ENCODE measurements at places on chromosomes 1 and 21. TPM values are rescaled to one million over a fixed set of nuclear protein-coding genes. Genes with fewer than 3 reads are reported as not detected.

The DCST1 gene
- total RNA-seq: not detected

DNA sequence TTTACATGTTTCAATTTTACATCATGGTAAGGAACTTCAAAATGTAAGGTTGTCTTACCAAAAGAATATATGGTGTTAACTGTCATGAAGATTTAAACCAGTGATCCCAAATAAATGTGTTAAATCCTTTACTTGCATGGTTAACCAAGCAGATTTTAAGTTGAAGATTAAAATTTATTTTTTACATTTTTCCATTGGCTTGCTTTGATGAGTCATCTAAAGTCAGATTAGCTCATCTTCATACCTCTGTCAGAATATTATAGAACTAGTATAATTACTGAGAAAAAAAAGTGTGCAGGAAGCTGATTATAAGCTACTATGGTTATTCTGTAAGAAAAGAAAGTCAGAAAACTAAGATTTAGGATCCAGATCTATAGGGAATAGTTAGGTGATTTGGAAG, 95.3 kb upstream of the DPH5 start:
- peaks cover 3% of the 10 kb centered on the region for H3K36me3 ChIP-seq
- H3K4me3 ChIP-seq: no peak overlapping the region
- H3K27ac ChIP-seq: no peak overlapping the region
- DNase-seq: no peak
- H3K4me1 ChIP-seq: peaks cover 28% of the 10 kb centered on the region

- H3K36me3 ChIP-seq: no peaks in the 10 kb centered on the region
- H3K4me3 ChIP-seq: no peak overlapping the region
- H3K4me1 ChIP-seq: no peaks in the 10 kb centered on the region
- no peak overlapping the region for H3K27ac ChIP-seq
These were observed 775 bp upstream of the AIM2 start for GRCh38 chr1:159077120-159077961.

DNA sequence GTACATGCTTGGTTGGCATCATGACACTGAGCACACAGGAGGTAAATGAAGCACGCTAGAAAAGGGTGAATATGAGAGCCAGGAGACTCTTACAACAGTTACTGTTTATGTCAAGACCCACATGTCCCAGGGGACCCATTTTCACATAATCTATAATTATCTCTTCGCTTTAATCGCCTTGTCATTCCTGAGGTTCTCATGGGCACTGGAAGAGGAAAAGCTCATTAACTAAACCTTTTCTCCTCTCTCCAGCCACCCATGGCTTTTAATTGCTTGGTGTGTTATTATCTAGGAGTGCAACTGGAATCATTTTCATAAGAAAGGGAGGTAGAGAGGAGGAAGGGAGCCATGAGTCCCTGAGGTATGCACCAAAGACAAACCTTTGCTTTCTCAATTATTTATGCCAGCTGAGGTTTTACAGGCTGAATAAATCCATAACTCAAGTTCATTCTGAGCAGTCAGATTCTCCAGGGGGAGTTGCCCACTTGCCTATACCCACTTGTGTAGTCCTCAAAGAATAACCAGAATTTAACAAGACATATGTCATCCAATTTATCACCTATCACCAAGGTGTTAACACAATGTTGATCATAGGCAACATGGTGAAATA, 77.4 kb downstream of the ACBD6 start:
- no peaks in the 10 kb centered on the region for H3K27me3 ChIP-seq
- H3K36me3 ChIP-seq: peaks cover 34% of the 10 kb centered on the region
- peaks cover 15% of the 10 kb centered on the region for H3K4me1 ChIP-seq
- H3K4me3 ChIP-seq: no peak overlapping the region

Data from mesothelial cell of epicardium (in vitro differentiated cells).